ENCODE measurements at places on chromosomes 11 and 22.
A peak's percentile ranks its signal among the peaks of the same experiment; 100 is the strongest.

GRCh38 chr11:123381149-123381548 lies 48.9 kb upstream of the GRAMD1B start:
- no peak overlapping the region for H3K4me3 ChIP-seq
- no peak for DNase-seq
- H3K27me3 ChIP-seq = peaks cover 5% of the 10 kb centered on the region
- H3K27ac ChIP-seq = no peak overlapping the region
- no peaks in the 10 kb centered on the region for H3K4me1 ChIP-seq
- no peaks in the 10 kb centered on the region for H3K36me3 ChIP-seq

DNA sequence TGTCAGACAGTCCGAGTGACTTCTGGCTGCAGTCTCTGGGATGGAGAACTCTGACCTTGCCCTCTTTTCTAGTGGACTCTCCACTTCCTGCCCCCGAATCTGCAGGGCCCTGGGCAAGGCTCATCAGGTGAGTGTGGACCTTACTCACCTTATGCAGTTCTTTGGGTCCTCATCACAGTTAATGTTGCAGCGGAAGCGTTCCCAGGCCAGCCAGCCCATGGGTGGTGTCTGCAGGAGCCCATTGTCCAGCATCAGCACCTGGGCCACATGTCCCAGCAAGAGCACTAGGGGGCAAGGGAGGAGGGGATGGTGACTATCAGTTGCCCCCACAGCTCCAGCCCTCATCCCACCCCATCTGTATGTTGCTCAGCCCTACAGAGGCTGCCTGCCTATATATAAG lies 2.3 kb downstream of the NAGA start:
- peaks cover 5% of the 10 kb centered on the region for H3K4me1 ChIP-seq
- H3K36me3 ChIP-seq = peaks cover 9% of the 10 kb centered on the region
- H3K27me3 ChIP-seq = no peaks in the 10 kb centered on the region
- DNase-seq = no peak

GRCh38 chr11:83471831-83472727 lies 185.9 kb upstream of the CCDC90B start:
- no peaks in the 10 kb centered on the region for H3K36me3 ChIP-seq
- no peak for DNase-seq
- peaks cover 8% of the 10 kb centered on the region for H3K4me1 ChIP-seq
- no peaks in the 10 kb centered on the region for H3K27me3 ChIP-seq

- DNase-seq = no peak
- H3K27me3 ChIP-seq = peaks cover 37% of the 10 kb centered on the region
- H3K4me1 ChIP-seq = peaks cover 25% of the 10 kb centered on the region
- H3K36me3 ChIP-seq = no peaks in the 10 kb centered on the region
Measured at GRCh38 chr11:46279126-46280099, 2.0 kb downstream of the CREB3L1 start.

GRCh38 chr11:30908857-30909256 lies 322.7 kb upstream of the MPPED2 start:
- H3K4me1 ChIP-seq = no peaks in the 10 kb centered on the region
- H3K4me3 ChIP-seq = no peak overlapping the region
- no peaks in the 10 kb centered on the region for H3K36me3 ChIP-seq
- H3K27ac ChIP-seq = no peak overlapping the region
- no peak for DNase-seq

DNA sequence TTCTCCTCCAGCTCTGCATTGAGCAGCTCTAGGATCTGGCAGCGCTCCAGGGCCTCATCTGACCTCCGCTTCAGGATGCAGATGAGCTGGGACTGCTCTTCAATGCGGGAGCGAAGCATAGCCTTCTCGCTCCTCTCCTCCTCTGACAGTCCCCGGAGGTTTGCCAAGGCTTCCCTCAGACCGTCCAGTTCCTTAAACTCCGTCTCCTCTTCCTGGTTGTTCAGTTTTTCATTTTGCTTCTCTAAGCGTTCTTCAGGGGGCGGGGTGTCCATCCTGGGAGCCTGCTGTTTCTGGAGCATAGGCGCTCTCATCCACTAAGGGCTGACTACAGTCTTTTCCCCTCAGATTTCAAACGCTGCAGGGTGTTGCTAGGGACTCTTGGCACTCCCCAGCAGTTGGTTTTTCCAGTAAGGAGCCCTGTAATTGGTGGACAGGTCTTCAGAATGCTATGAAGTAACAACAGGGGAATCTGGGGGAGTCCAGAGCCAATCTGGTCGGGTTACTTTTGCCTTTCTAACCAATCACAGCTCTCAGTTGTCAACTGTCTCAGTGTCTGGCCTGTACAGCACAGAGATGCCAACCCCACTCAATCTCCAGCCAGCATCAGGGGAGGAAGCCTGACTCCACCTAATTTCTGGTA lies at the start of gene CCDC89:
CCDC89 (minus strand) TSS at position 376 of the 640 bp plus-strand sequence; CDS start at position 311, 65 bp downstream.
- H3K36me3 ChIP-seq = no peaks in the 10 kb centered on the region
- H3K27me3 ChIP-seq = no peaks in the 10 kb centered on the region
- no peak within 1 kb of the TSS for H3K27ac ChIP-seq
- no peak within 1 kb of the TSS for H3K4me3 ChIP-seq
- peaks cover 6% of the 10 kb centered on the region for H3K4me1 ChIP-seq

DNA sequence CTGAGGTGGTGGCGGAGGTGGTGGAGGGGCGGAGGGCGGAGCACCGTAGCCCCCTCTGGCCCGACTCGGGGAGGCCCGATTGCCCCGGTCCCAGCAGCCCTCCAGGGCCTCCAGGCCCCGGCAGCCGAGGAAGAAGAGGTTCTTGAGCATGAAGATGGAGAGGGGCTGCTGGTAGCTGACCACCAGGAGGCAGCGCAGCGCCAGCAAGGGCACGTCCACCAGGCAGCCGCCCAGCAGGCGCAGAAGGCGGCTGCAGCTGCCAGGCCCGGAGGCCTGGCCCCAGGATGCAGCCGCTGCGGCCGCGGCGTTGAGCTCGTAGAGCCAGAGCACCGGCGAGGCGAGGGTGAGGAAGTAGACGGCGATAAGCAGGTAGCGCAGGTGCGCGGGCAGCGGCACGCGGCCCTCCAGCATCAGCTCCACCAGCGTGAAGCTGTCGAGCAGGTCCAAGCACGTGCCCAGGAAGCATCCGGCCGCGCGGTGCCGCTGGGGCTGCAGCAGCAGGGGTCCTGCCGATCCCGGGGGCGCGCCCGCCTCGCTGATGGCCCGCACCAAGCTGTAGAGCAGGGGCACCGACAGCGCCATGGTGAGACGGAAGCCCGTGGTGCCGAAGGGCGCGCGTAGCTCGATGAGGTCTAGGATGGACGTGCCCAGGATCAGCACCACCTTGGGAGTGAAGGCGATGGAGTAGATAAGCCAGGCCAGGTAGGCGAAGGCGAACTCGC lies 1.5 kb downstream of the TMEM121B start:
- no peaks in the 10 kb centered on the region for H3K36me3 ChIP-seq
- no peak overlapping the region for H3K27ac ChIP-seq
- peaks cover 6% of the 10 kb centered on the region for H3K27me3 ChIP-seq
- DNase-seq = peak; percentile 62

DNA sequence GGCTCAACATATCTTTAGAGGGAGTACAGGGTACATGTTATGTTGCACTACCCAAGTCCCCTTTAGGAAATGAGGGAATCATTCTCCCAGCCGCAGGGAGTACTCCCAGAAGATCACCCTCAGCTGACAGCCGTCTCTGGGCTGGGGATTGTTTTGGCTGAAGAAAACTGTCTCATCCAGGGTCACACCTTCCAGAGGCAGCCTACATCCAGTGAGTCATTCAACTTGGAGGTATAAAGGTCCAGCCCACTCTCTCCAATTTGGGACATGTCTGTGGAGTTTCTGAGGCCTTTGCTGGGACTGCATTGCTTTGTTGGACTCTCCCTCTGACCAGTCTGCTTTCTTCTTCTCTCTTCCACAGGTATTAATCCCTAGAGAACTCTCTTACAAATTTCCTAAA lies 42.1 kb downstream of the RASSF10 start:
- no peaks in the 10 kb centered on the region for H3K4me1 ChIP-seq
- no peak overlapping the region for H3K4me3 ChIP-seq
- no peak overlapping the region for H3K27ac ChIP-seq

GRCh38 chr22:25746012-25746373 lies 4.0 kb downstream of the MYO18B start:
- H3K4me1 ChIP-seq = no peaks in the 10 kb centered on the region
- no peak for DNase-seq
- no peaks in the 10 kb centered on the region for H3K27me3 ChIP-seq
- H3K4me3 ChIP-seq = no peak overlapping the region
- no peaks in the 10 kb centered on the region for H3K36me3 ChIP-seq

DNA sequence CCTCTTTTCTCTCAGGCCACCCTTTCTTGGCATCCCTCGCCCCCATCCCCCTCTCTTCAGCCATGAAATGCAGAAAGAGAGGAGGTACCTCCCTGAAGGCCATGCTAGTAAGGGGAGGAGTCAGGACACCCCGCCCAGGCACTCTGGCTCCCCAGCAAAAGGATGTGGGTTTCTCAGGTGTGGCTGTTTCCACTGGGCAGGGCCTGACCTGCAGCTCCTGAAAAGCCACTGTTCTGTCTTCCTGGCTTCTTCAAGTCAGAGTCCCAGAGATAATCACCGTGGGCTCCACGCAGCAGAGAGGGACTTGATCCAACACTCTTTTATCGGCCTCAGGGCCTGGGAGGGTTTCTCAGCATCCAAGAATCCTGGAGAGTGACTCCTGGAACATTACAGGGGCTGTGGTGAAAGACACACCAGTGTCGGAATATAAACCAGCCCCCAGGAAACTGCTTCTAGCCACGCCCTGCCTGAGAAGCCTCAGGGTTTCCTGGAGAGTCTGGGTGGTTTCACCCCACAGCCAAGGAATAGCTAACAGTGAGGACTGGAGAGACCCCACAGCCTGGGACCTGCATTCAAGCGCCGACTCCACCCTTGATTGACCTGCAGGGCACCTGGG lies 45.7 kb upstream of the TSPAN18 start:
- no peak for DNase-seq
- H3K36me3 ChIP-seq = no peaks in the 10 kb centered on the region
- H3K27me3 ChIP-seq = no peaks in the 10 kb centered on the region
- no peak overlapping the region for H3K4me3 ChIP-seq

DNA sequence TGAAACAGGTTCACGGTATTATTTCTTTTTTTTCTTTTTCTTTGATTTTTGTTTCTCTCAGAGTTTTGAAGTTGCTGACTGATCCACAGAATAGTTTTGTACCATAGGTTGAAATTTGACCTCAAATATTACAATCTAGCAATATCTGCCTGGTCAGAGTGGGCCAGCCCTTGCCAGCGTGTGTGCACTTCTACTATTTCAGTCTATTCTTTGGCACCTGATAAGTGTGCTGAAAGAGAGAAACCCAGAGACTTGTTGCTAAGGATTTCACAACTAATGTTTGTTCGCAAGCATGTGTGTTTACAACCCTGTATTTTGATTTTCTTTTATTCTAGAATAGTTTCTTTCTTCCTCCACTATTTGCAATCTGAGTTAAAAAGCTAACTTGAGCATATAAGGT lies 1125.2 kb upstream of the CNTN5 start:
- H3K27me3 ChIP-seq = no peaks in the 10 kb centered on the region
- no peaks in the 10 kb centered on the region for H3K4me1 ChIP-seq

DNA sequence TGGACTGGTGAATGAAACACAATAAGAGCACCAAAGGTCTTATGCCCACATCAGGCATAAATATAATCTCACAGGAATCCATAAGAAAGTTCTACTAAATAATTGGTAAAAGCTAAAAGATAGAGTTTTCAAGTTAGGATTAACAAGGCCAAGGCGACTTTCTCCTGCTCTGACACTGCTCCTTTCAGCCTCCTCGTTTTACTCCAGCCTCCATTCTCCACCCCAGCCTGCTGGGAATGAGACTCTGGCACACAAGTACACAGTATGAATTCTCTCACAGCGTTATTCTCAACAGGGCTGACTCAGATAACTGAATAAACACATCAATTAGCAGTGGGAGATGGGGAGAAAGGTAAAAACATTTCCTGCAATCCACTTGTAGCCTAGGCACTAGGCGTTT lies 94.9 kb downstream of the APOL5 start:
- DNase-seq = no peak
- H3K27me3 ChIP-seq = no peaks in the 10 kb centered on the region
- H3K27ac ChIP-seq = no peak overlapping the region

DNA sequence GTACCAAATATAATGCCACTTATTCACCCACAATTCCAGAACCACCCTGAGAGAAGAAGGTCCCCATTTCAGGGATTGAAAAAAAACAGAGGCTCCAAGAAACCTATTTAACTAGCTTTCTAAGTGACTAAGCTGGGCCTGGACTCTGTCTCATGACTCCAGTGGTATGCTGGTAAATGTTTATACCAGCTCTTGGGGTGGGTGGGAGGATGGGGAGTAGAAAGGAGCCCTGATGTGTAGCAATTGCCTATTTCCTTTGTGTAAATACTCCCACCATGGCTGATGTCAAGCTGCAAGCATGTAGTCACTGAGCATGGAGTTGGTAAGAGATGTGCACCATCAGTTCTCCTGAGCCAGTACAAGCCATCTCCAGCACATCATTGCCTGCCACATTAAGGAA lies 2.8 kb downstream of the PRG3 start:
- no peak for DNase-seq
- H3K27ac ChIP-seq = no peak overlapping the region
- H3K36me3 ChIP-seq = no peaks in the 10 kb centered on the region
- H3K4me3 ChIP-seq = no peak overlapping the region

- no peaks in the 10 kb centered on the region for H3K36me3 ChIP-seq
- no peak for DNase-seq
- no peak overlapping the region for H3K27ac ChIP-seq
- no peaks in the 10 kb centered on the region for H3K27me3 ChIP-seq
Measured at GRCh38 chr11:14259186-14259784, 99.7 kb downstream of the RRAS2 start.
